ENCODE measurements at places on chromosomes 2 and 18.

DNA sequence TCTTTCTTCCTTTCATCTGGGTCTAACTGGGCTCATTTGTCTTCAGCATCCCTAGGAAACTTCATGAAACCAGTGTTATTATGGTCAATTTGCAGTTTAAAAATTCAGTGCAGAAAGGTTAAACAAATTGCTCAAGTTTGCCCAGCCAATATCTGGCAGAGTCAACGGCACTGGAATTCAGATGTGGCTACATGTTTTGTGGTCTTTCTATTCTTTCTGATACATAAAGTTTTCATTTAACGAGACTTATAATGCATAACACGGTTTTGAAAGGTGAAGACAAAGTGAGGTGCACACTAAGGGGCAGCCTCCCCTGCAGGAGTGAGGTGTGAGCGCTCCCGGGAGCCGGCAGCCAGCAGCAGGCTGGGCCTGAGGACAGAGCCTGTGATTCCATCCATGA, 164.6 kb downstream of the RTP5 start:
- DNase-seq: no peak

DNA sequence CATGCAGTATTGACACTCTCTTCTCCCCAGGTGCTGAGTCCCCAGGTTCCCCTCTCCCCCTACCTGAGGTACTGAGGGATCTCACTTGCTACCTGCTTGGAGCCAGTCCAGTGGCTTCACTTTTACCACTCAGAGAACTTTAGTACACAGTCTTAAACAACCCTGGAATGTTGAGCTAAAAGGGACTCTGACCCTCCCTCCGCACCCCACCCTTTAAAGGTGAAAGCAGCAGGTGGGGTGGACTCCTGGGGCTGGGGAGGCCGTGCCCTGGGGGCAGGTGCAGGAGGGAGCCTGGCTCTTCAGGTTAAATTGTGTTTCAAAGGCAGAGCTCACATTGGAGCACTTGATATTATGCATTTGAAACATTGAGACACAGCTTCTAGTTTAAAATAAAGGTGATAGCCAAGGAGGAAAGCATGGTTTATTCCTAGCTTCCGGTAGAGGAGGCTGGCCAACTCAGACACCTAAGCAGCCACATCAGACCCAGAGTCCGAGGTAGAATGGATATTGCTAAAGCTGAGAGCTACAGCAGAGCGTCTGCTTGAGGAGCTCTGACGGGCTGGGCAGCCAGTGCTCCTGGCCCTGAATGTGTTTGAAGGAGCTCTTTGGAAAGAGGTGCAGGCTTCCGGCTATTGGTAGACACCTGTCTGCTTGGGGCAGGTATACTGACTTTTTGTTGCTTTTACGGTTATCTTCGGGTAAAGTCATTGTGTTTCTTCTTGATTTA, 196.4 kb downstream of the AGAP1 start:
- DNase-seq: no peak

DNA sequence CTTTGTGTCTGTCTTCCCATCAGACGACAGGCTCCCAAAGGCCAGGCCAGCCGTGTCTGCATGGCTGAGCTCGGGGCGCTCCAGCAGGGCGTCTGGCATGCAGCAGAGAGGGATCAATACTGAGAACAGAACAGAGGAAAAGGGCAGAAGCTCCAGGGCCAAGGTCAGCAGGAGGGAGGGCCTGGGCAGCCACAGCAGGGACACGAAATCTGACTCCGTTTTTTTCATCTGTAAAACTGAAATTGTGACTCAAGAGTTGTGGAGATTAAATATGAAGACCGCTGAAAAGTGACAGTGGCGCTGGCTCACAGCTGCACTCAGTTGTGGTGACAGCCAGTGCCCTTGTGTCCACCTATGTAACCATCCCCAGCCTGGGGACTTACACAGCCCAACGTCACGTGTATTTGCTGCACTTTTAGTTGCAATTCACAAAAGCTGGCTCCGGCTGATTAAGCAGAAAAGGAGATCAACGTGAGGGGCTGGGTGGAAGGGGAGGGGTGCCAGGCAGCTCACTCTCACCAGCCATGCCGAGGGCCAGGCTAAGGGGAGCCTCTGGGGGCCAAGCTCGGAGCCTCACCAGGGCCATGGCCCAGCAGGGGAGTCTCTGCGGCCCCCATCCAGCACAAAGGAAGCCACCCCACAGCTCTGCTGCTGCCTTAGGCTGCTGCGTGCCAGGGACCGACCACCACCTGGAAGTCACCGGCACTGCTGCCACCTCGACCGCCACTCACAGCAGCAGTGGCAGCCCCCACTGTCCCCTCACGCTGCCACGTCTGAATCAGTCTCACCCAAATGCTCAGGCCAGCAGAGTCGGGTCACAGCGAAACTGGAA, 74.7 kb downstream of the EIPR1 start:
- DNase-seq: no peak

- no peak for DNase-seq
Observed at GRCh38 chr2:129957891-129958290, 21.6 kb upstream of the RAB6C start.

DNA sequence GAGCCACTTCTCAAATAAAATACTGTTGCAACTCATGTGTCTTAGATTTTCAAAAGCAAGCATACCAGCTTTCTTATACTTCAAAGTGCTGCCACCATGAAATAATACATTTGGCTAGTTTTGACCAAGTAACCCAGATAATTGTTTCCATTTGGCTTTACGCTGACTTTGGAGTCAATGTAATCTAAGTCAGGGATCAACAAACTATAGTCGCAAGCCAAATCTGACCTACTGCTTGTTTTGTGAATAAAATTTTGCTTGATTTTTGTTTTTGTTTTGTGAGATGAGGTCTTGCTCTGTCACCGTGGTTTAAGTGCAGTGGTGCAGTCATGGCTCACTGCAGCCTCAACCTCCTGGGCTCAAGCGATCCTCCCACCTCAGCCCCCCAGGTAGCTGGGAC, 65.0 kb downstream of the OXER1 start:
- no peak for DNase-seq

- DNase-seq: no peak
Observed at GRCh38 chr2:167293172-167293781, 405.0 kb downstream of the XIRP2 start.

GRCh38 chr18:31998880-31999412, 19.7 kb upstream of the RNF125 start:
- no peak for DNase-seq

DNA sequence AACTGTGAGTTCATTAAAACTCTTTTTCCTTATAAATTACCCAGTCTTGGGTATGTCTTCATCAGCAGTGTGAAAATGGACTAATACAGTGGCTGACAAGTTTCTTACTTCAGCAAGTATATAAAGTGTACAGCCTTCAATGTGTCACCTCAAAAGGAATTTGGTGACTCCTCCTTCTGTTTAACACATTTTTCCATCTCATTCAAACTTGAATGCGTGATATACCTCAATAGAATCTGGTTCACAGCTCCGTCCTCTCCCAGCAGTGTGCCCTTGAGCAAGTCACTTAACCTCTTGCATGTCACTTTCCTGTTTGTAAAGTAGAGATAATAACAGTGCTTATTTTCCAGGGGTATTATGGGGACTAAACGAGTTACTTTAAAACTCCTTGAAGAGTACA, 159.6 kb downstream of the CCBE1 start:
- DNase-seq: no peak

DNA sequence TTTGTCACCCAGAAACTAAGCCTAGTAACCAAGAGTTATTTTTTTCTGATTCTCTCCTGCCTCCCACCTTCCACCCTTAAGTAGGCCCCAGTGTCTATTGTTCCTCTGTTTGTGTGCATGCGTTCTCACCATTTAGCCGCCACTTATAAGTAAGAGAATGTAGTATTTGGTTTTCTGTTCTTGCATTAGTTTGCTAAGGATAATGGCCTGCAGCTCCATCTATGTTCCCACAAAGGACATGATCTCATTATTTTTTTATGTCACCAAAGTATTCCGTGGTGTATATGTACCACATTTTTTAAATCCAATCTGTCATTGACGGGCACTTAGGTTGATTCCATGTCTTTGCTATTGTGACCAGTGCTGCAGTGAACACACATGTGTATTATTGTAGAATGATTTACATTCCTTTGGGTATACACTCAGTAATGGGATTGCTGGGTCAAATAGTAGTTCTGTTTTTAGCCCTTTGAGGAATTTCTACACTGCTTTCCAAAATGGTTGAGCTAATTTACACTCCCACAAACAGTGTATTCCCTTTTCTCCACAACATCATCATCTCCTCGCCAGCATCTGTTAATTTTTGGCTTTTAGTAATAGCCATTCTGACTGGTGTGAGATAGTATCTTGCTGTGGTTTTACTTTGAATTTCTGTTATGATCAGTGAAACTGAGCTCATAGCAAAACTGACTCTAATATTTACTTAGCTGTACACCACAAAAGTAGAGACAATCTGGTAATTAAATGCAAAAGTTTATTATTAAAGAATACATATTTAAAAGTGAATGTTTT, 660.1 kb upstream of the SLC8A1 start:
- DNase-seq: no peak

GRCh38 chr2:20352230-20352578, 1.6 kb upstream of the PUM2 start:
- DNase-seq: no peak

GRCh38 chr2:14702258-14702657, 69.7 kb downstream of the LRATD1 start:
- no peak for DNase-seq

GRCh38 chr18:39340418-39340817, 1774.8 kb upstream of the CELF4 start:
- no peak for DNase-seq

DNA sequence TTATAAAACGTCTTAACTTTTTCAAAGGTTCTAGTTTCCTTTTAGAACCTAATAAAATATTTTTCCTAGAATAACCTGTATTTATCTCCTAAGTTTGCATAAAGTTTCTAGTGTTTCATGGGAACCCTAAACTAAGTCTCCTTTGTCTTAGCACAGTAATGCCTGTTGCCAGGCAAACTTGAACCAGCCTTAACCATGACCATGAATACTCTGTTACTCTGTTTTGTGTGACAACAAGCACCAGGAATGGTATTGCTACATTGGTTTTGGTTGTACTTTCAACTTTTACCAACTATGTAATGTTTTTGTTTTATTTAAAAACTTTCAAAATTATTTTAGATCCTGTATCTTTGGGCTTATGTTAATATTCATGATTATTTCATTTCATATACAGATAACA, 137.6 kb downstream of the CERS6 start:
- DNase-seq: no peak

DNA sequence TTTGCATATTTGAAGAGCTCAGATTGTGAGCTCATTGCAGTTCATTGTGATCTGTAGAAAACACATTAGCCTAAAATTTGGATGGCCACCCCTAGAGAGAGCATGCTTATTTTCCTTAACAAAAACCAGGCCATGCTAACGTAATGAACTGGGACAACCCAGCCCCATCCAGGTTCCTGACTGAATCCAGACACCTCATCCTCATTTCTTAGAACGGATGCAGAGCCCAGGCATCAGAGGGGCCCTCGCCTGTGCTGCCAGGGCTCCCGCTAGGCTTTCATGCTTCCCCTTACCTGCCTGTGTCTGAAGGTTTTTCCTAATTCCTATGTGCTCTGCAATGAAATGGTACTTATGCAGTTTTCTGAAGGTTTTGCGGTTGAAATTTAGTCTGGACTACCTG, 171.1 kb downstream of the CCDC102B start:
- DNase-seq: no peak

DNA sequence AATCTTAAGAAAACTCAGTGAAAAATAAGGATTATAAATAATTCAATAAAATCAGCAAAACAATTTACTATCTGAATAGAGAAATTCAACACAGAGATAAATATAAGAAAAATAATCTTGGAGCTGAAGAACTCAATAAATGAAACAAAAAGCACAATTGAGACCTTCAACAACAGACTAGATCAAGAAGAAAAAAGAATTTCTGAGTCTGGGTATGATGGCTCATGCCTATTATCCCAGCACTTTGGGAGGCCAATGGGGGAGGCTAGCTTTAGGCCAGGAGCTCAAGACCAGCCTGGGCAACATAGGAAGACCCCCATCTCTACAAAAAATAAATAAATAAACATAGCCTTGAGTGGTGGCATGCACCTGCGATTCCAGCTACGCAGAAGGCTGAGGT, 1295.7 kb upstream of the NRXN1 start:
- DNase-seq: no peak

- no peak for DNase-seq
Observed at GRCh38 chr2:27003857-27004256, 28.9 kb upstream of the TMEM214 start.

DNA sequence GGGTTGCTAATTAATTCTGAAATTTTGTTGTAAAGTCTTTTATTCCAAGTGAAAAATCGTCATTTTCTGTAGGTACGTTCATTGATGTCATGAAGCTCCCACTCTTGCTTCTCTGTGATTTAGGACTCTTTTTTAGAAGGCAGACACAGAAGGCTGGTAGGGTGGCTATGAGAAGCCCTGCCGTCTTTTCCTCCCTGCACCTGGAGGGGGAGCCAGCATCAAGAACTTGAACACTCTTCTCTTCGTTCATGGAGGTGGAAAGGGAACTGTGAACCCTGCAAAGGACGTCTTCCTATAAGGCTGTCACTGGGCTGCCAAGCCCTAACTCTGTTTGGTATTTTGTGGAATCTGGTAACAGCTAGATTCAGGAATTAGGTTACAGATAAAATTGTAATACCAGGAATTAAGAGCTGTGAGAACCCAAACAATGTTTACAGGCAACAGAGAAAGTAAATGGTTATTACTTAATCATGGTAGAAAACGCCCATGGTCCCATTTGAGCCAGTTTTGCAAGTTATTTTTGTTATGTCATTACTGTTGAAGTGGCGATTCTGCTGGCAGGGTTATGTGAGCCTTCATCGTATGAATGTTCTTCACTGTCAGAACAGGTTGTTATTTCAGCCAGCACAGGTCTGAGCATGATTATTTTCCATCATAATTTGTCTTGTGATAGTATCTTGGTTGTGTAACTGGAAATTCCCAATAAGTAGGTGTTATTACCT, 112.2 kb downstream of the OSBPL6 start:
- DNase-seq: no peak

GRCh38 chr2:174337337-174338146, 2.8 kb downstream of the SP9 start:
- no peak for DNase-seq

DNA sequence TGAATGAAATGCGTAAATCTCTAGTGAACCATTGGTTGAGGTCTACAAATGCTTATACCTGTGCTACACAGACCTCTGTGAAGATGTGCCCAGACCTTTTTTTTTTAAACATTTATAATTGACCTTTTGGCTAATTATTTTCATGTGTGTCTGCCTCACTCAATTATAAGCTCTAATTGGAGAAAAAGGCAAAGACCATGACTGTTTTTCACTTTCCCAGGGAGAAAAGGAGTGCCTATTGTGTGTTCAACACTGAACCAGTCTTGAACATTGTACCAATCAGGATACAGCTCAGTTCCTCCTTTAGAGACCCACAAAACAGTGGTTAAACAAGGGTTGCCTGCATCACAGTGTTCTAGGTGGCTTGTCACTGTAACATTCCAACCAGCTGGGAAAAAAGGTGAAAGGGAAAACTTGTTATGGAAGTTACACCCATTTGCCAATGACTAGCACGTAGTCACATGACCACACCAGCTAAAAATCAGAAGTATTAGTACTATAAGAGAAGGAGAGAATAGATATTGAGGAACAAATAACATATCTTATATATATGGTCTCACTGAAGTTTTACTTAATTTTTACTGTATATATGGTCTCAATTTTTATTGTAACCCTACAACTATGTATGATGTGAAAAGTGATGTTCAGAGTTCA, 13.4 kb downstream of the TANK start:
- DNase-seq: no peak
